COR-L47 (cell line): ENCODE measurements at places on chromosomes 6 and 20.

DNA sequence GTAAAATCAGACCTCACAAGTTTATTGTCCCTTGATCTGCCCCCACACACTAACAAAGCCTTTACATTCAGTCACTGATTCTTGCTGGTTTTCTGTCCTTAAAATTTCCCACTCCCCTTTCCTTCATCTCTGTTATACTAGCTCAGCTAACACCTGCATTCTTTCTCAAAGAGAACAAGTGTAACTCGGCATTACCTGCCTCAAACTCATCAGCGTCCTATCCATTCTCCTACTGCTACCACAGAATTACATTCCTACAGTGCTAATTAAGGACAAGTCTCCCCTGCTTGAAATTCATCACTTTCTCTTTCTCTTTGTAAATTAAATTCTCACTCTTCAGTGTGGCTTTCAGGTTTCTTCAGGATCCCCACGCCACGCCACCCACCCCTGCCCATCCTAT is 773.2 kb downstream of the FRK start:
- no peak for DNase-seq

DNA sequence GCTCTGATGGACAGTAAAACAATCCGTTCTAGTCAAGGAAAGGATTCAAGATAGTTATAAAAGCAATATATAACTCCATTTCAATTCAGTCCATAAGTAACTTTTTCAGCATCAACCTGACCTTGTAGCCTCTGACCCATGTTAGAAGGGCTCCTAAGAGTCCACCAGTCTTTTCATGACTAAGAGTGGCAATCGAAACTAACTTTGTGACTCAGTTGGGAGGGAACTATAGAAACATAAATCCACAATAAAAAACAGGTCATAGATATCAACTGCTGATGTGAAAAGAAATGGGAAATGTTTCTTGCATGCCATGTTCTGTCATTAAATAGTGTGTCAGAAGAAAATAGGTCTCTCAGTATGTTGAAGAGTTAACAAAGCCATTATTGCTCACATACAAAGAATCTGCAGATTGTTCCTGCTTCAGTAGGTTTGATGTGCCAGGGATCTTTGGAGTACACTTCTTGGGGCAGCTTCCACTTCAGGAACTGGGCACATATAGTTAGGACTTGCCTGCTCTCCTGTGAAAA is 16.2 kb upstream of the RBL1 start:
- DNase-seq = no peak

- DNase-seq = peak; percentile 21
Measured at GRCh38 chr20:49846206-49846807, 33.7 kb downstream of the SLC9A8 start.

- no peak for DNase-seq
Measured at GRCh38 chr6:22673474-22673873, 104.1 kb downstream of the HDGFL1 start.

GRCh38 chr20:7703551-7703961 is 236.7 kb downstream of the HAO1 start:
- DNase-seq = peak; percentile 95

DNA sequence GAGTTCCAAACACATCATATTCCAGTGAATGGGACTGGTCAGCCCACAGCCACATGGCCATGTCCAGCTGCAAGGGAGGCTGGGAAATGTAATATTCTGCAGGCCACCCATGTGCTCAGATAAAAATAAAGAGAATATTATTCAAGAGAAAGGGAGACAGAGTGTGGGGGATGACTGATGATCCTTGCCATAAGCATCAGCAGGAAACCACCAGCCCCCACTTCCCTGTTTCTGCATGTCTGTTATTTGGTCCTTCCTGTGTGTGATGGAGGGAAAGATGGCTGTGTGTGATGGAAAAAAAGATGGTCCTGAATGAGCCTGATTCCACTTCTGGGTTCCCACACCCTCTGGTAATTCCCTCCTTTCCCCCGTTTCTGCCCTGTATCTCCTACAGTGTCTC is 13.1 kb upstream of the RSPO4 start:
- DNase-seq = no peak

DNA sequence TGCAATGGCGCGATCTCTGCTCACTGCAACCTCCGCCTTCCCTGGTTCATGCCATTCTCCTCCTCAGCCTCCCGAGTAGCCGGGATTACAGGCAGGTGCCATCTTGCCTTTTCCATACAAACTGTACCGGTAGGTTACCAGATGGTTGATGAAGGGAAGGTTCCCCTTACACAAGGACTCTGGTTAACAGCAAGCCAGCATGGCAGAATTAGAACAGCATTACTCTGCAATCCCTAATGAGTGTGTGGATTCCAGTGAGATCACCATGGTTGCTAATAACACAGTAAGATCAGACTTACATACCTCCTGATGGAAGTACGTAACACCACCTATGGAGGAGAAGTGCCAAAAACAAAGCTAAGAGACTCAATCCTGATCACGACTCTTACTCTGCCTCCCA is 51.7 kb downstream of the TTI1 start:
- no peak for DNase-seq

DNA sequence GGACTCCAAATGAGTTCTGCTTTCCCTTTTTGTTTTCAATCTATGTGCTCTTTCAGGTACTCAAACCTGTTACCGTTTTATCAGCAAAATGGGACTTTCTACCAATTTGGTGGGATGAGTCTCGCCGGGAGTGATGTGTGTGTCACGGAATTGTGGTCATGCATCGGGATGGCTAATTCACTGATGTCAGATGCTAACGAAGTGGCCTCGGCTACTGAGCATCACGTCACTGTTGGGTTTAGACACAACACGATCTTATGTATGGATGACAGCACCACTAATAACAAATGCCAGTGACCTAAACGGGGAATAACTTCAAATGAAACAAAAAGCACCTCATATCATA is 1.6 kb upstream of the PCK1 start:
- no peak for DNase-seq

- DNase-seq = no peak
Measured at GRCh38 chr6:5128351-5128750, 43.2 kb downstream of the PPP1R3G start.

DNA sequence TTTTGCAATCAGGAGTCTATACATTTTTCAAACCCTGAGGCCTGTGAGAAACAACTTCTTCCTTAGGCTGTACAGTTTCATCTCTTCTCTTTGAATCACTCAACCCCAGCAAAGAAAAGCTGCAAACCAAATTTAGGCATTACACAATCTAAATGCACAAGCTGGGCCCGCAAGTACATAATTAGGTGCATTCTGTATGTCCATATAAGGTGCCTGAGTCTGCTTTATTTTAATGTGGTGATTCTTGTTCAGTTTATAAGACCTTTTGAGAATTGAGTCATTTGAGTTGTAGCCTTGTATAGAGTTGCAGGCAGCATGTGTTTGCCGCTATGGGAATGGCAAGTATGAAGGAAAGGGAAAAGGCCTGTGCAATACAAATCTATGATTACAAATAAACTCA is 709.6 kb upstream of the MARCKS start:
- no peak for DNase-seq

DNA sequence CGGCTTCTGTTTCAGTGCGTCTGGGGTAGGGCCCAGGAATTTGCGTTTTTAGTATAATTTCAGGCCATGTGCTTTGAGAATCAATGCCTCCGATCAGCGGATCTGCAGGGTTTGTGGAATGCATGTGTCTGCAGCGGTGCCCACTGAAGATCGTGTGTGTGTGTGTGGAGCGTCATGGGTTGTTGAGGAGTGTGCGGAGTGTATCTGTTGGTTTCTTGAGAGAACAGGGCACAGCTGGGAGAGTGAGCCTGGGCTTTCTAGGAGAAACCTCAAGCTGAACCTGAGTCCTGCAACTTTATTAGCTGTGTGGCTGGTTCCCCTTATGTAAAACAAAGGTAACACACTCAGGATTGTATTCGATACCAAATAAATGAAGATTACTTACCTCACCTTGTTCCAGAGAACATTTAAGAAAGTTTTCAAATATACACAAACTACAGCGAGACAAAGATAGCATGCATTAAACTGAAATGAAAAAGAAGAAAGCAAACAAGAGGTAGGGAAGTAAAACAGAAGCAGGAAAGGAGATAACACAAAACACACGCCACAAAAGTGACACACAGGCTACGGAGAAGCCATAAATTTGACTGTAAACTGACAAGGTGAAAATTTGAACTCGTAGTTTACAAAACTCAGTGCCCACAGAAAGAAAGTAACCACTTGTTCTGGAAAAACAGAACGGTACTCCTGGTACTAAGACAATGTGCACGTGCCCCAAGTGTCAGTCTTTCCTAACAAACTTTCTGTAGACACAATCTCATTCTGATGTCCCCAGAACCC is 28.8 kb downstream of the PDE10A start:
- DNase-seq = no peak

DNA sequence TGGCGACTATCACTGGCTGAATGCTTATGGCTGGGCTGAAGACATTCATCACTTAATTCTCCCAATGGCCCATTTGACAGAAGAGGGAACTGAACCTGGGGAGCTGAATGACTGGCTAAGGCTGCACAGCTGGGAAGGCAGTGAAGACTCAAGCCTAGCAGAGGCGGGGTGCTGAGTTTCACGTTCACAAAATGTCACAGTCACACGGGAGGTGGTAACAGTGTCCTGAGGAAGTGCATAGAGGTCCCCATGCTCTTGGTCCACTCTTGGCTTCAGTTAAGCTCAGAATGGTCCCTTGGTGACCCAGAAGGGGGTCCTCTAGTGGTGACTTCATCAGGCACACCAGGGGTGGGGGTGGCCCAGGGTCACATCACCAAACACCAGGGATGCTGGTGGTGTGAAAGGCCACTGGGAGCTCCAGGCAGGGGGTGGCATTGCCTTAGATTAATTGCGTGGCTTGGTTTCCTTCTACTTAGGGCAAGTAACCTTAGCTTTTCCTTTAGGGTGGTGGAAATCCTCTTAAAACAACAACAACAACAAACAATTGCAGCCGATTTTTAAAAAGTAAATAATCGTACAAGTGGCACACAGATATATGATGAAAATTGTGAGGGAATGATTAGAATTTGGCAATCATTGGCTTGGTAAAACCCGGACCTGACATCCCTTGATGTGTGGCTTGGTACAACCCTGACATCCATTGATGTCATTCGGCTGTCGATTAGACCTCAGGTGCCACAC is 45.0 kb downstream of the SULF2 start:
- DNase-seq = no peak

DNA sequence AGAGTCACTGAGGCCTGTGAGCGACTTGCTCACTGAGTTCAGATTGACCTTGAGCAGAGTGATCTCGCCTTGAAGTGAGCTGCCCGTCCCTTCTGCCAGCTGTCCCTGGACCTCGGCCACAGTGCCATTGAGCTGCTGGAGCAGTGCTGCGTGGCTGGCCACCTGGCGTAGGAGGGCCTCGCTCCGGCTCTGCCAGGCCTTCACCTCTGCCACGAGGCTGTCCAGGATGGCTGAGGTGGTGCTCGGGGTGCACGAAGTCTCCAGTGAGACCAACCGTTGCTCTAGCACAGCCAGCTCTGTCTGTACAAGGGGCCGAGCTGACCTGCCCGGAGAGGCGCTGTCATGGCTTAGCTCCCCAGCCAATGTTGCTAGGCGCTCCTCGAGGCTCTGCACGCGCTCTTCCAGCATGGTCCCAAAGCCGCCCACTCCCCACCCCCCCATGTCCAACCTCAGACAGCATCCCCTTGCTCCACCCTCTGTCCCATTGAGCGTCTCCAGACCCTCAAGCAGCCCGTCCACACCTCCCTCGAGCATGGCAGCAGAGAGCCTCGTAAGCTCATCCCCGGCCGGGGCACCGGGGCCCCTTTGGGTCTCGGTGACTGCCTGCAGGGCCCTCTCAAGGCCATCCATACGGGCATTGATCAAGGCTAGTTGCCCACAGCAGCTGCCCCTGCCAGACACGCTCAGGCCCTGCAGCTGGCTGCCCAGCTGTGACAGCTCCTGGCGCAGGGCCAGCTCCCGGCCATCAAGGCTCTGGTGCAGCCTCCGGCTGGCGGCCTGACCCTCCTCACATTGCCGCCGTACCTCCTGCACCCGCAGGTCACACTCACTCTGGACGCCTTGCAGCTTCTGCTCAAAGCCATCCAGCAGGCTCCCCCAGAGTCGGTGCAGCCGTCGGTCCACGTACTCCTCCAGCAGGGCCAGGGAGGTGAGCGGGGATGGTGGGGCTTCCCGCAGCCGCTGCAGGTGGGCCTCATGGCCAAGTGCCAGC is 4.6 kb downstream of the EMILIN3 start:
- DNase-seq = peak; percentile 7

GRCh38 chr20:51422514-51423289 is 119.8 kb downstream of the NFATC2 start:
- no peak for DNase-seq
